ENCODE measurements at places on chromosomes 7 and 10. TPM values are rescaled to one million over a fixed set of nuclear protein-coding genes. Genes with fewer than 3 reads are reported as not detected.

DNA sequence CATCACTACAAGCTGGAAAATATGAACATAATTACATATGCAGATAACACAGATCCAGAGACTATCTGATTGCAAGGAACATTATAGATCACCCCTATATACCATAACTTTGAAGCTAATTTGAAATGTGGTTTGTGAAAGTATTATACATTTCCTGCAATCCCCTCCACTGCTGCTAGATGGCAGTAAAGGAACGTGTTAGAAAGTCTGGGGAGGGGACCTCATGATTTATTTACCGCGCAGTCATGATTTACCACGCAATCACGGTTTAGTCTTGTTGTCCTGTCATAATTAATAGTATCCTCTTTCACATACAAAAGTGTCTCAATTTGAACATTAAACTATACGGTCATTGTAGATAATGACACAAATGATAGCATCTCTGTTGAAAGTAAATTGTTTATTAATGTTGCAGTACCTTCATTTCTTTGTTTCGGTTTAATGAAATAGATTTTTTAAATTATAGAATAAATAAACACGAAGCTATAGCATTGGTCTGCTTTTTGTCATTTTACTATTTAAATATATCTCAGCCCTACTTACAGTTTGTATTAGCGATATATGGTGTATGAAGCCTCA, 145.3 kb upstream of the PRSS1 start:
- H3K4me3 ChIP-seq = no peak overlapping the region
- H3K27ac ChIP-seq = no peak overlapping the region
- H3K27me3 ChIP-seq = no peaks in the 10 kb centered on the region
- no peaks in the 10 kb centered on the region for H3K36me3 ChIP-seq

DNA sequence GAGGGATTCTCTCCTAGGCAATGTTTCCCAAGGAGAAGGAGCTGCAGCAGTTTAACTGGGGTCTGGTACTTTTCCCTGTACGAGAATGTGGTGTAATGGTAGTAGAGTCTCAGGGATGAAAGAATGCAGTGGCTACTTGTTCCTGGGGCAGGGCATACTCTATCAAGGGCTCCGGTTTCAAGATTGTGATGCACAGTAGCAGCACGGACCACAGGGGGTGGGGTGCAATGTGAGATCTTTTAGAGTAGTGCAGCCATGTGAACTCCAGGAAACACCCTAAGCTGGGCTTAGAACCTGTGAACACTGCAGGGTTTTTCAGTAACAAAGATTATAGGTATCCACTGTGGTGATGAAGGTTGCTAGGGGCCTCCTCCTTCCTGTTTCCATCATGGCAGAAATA, 903.9 kb downstream of the NRG3 start:
- H3K4me1 ChIP-seq = no peaks in the 10 kb centered on the region
- no peak overlapping the region for H3K27ac ChIP-seq
- H3K4me3 ChIP-seq = no peak overlapping the region
- no peak for DNase-seq

DNA sequence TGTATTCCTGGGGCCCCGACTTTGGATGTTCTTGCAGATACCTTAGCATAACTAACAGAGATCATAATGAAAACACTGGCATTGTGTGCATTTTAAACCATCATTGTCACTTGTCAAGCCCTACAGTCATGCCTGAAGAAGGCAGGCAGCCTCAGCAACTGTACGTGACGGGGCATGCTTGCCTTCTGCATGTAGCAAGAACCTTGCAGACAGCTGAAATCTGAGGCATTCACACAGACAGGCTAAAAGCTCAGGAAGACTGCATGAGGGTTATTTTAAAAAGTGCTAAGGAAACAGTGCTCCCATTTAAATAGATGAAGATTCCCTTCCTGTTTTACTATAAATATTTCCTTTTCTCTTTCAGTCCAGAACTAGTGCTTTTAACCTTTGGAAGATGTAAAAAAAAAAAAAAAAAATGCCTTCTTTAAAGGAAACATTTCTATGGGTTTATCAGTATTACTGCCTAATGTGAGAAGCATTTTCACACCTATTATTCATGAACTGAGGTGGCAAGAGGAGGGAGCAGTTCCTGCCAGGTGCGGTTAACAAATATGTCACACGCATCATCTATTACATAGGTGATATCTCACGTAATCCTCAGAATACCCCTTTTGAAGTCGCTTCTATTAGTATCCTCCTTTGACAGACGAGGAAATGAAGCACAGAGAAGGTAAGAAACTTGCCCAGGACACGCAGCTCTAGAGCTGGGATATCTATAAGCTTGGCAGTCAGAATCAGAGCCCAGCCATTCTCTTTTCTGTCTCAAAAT, 88.1 kb downstream of the PRKCQ start:
- DNase-seq = no peak
- no peak overlapping the region for H3K4me3 ChIP-seq
- H3K36me3 ChIP-seq = no peaks in the 10 kb centered on the region
- no peaks in the 10 kb centered on the region for H3K4me1 ChIP-seq
- no peak overlapping the region for H3K27ac ChIP-seq

Gene PRKCQ
- total RNA-seq = 3.6 TPM

DNA sequence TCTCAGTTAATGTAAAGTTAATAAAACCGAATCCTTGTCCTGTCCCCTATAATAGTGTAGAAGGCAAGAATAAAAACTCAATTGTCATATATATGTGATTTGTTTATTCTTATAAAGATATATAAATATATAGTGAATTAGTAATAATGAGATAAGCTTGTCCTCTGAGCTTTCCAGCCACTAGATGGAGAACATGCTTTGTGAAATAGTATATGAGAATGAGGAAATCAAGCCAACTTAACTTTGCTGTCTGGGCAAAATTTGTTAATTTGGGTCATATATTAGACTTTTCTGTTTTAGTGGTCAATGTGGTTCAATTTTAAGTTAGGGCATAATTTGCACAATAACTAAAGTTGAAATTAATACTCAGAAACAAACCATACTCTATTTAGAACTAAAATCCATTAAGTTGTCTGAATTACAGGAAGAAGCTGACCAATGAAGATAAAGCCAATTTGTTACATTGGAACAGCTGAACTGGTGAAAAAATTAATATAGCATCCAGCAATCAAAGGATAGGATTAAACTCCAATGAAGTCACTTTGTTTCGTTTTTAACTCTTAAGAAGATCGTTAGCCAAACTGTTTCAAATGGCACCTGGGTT, 595.0 kb downstream of the ARL4A start:
- no peaks in the 10 kb centered on the region for H3K27me3 ChIP-seq
- H3K36me3 ChIP-seq = no peaks in the 10 kb centered on the region
- no peak overlapping the region for H3K4me3 ChIP-seq
- H3K27ac ChIP-seq = no peak overlapping the region
- H3K4me1 ChIP-seq = no peaks in the 10 kb centered on the region

- H3K4me3 ChIP-seq = no peak overlapping the region
- H3K4me1 ChIP-seq = peaks cover 13% of the 10 kb centered on the region
- peak; percentile 79 for DNase-seq
- no peaks in the 10 kb centered on the region for H3K27me3 ChIP-seq
Observed at GRCh38 chr7:130896898-130897514, 163.0 kb upstream of the KLF14 start.

GRCh38 chr10:61197057-61197456, 253.1 kb upstream of the RHOBTB1 start:
- H3K4me3 ChIP-seq = no peak overlapping the region
- H3K4me1 ChIP-seq = no peaks in the 10 kb centered on the region
- no peak for DNase-seq

- no peak for DNase-seq
- peak overlapping the region; percentile 96 for H3K4me3 ChIP-seq
- H3K27me3 ChIP-seq = no peaks in the 10 kb centered on the region
- peak overlapping the region; percentile 89 for H3K27ac ChIP-seq
- peaks cover 5% of the 10 kb centered on the region for H3K4me1 ChIP-seq
Observed at GRCh38 chr10:84140036-84140379, 699 bp downstream of the GHITM start.

DNA sequence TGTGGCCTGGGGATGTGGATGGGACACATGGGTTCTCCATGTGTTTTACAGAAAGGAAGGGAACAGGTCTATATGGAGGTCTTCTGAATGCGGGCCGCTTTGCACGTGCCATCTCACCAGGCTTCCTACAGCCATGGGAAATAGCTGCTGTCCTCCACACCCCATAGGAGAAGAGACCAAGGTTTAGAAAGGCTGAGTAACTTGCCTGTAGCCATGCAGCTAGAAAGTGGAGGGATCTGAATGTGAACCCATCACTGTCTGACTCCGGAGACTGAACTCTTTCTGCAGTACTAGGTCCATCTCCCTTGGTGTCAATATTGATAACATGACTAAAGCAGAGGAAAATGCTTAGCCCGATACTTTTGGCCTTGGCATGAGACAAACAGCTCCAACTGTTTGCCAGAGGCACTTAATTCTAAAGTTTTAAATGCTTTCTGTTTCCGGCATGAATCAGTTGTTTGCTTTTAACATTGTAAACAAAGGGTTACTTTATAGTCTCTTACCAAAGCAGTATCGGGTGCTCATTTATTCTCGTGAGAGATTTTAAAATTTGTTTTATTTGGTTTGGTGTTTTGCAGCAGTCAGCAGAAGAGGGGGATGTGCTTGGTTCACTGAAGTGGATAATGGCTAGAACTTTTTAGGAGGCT, 64.8 kb upstream of the LOXL4 start:
- no peaks in the 10 kb centered on the region for H3K36me3 ChIP-seq
- no peaks in the 10 kb centered on the region for H3K27me3 ChIP-seq
- no peak for DNase-seq
- H3K4me3 ChIP-seq = no peak overlapping the region

Gene MYH16
- not detected for total RNA-seq

DNA sequence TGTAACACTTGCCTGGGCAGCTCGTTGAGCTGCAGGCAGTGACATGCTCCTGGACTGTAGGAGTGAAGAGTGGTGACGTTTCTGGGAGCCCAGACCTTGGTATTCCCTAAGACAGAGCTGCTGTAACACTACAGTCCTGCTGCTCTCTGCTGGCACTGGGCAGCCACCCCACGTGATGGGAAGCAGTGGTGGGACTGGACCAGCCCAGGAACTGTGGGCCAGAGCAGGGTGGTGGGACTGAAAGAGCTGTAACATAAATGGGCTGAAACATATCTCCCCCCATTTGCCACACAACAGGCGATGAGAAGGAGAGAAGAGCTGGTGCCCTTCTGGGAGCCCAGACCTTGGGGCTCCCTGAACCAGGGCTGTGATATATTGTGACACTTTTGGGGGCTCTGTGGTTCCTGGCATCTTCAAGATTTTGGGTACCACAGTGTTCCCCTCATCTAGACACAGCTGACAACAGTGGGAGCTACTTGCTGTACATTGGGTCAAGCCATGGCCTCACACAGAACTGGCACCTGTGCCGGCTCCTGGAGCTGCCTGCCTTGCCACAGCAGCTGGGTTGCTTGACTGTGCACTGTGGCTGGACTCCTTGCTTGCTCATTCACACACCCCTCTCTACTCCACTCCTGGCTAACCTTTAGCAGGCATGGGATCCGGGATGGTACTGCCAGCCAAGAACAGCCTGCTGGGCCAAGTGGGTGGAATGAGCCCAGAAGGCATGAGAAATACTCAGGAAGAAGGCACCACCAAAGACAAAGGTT, 161.3 kb upstream of the PCDH15 start:
- no peak for DNase-seq
- H3K4me3 ChIP-seq = no peak overlapping the region
- no peaks in the 10 kb centered on the region for H3K27me3 ChIP-seq
- no peaks in the 10 kb centered on the region for H3K4me1 ChIP-seq
- H3K36me3 ChIP-seq = no peaks in the 10 kb centered on the region
- H3K27ac ChIP-seq = no peak overlapping the region

- no peak for DNase-seq
- no peak overlapping the region for H3K4me3 ChIP-seq
- H3K27ac ChIP-seq = no peak overlapping the region
- no peaks in the 10 kb centered on the region for H3K27me3 ChIP-seq
- no peaks in the 10 kb centered on the region for H3K4me1 ChIP-seq
Observed at GRCh38 chr10:130728531-130729215, 582.8 kb downstream of the TCERG1L start.

DNA sequence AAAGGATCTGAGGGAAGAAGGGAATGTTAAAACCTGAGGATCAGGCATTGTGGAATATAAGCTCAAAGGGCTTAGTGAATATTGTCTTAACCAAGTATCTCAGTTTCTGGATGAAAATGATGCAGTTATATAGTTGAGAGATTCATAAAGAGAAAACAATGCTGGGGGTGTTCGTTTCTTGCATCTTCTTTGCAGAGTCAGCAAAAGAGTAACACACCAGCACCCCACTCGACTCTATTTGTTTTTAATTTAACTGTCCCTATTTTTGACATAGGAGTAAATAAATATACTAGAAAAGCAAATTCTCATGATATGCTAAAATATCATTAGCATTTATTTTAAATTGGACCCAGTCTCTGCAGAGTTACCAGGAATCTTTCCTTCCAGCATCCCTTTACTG, 7.6 kb upstream of the OIT3 start:
- no peak for DNase-seq
- H3K27ac ChIP-seq = no peak overlapping the region
- no peak overlapping the region for H3K4me3 ChIP-seq
- no peaks in the 10 kb centered on the region for H3K36me3 ChIP-seq

Gene SPACDR
- total RNA-seq = not detected

DNA sequence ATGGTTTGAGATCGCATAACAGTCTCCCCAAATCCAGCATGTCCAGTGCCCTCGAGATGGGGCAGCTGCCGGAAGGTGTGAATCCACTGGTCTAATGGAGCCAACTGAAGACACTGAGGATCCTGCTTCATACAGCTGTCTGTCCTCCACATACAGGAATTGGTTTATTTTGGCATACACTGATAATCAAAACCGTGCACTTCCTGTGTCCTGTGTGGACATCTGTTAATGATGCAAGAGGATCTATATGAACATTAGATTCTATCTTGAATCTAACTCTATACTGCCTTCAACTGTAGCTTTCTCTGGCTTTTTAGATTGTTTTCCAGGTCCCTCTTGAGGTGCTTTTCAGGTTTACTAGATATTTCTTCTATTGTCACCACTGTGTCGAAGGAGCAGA, 3.0 kb upstream of the JAZF1 start:
- H3K27ac ChIP-seq = no peak overlapping the region
- no peak overlapping the region for H3K4me3 ChIP-seq
- peaks cover 2% of the 10 kb centered on the region for H3K4me1 ChIP-seq
- H3K27me3 ChIP-seq = no peaks in the 10 kb centered on the region

Gene PDZD7
- total RNA-seq = 0.83 TPM

- no peak overlapping the region for H3K27ac ChIP-seq
- H3K4me3 ChIP-seq = no peak overlapping the region
- H3K4me1 ChIP-seq = no peaks in the 10 kb centered on the region
- no peaks in the 10 kb centered on the region for H3K27me3 ChIP-seq
- H3K36me3 ChIP-seq = no peaks in the 10 kb centered on the region
- DNase-seq = no peak
Observed at GRCh38 chr10:26410356-26410755, 27.8 kb upstream of the APBB1IP start.

- no peaks in the 10 kb centered on the region for H3K27me3 ChIP-seq
- no peak overlapping the region for H3K27ac ChIP-seq
- no peaks in the 10 kb centered on the region for H3K36me3 ChIP-seq
- DNase-seq = no peak
Observed at GRCh38 chr7:116711790-116712189, 39.8 kb downstream of the MET start.

GRCh38 chr10:69574571-69574978, 1.4 kb upstream of the NEUROG3 start:
- H3K27ac ChIP-seq = no peak overlapping the region
- no peaks in the 10 kb centered on the region for H3K36me3 ChIP-seq
- no peak for DNase-seq
- no peak overlapping the region for H3K4me3 ChIP-seq
- H3K4me1 ChIP-seq = peaks cover 2% of the 10 kb centered on the region

GRCh38 chr7:101595766-101596537, 33.1 kb downstream of the MYL10 start:
- no peaks in the 10 kb centered on the region for H3K36me3 ChIP-seq
- H3K4me1 ChIP-seq = no peaks in the 10 kb centered on the region
- DNase-seq = no peak
- no peak overlapping the region for H3K4me3 ChIP-seq
- H3K27ac ChIP-seq = no peak overlapping the region

Gene HOXA5
- total RNA-seq = 0.97 TPM

Gene C10orf105
- total RNA-seq = 0.45 TPM
